Lung (tissue), 17 donors: ENCODE measurements at places on chromosomes 12 and 14. TPM values are rescaled to one million over a fixed set of nuclear protein-coding genes. Genes with fewer than 3 reads are reported as not detected.

The MYO1H gene
- total RNA-seq: not detected

DNA sequence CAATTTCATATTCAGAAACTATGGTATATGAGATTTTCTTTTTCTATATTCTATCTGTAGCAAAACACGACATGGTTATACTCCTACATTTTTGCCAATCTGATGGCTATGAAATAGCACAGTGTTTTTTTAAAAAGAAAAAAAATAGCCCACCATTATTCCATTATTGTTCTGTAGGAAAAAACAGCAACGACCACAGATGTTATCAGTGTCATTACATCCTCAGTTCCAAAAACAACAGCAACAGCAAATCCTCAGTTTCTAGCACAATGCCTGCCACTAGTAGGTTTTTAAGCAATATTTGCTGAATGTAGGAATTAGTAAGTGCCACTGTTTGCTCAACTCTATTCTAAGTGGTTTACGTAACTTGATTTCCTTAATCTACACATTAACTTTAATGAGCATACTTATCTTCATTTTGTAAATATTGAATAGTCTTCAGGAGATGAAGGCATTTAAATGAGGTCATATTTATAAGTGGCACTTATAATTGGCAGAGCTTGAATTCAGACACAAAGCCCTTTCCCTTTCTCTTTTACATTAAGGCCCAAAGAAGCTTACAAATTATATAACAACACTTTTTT lies 8.3 kb downstream of the RNASE6 start:
- DNase-seq: no peak

DNA sequence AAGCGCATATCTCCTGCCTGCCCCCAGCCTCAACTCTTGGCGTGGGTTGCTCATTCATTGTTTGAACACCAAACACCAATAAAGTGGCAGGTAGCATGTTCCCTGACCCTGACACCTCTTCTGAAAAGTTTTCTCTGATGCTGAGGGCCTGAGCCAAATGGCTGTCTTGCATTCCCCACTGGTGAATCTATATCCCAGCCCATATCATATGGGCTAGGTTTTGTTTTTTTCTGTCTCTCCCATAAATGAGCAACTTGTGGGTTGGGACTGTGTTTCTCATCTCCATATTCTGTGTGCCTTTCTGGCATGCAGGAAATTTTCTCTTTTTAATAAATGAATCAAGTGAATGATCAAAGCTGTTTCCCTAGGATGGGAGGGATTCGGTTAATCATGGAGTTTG lies 5.0 kb downstream of the MYO1A start:
- no peak for DNase-seq

DNA sequence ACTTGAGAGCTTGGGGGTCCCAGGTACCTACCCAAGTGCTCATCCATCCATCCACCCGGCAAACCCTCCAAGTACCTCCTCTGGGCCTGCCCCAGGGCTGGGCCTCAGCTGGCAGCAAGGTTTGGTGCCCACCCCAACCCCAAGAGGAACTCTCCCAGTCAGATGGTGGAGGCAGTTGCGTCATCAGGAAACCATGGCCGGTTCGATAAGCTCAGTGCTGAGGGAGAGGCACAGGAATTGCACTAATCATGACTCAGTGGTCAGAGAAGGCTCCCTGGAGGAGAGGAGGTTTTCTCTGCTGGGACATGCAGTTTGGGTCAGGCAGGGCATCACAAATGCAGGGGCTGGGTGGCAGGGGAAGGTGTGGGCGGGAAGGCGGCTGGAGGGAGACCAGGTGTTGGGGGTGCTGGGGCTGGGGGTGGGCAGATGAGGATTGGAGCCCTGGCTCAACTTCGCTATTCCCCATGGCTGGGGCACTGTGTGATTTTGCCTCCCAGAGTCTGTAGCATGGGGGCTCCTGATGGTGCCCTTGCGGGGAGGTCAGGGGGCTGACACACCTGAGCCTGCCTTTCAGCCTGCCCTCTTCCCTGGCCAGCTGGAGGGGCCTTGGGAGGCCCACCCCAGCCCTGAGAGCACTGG lies 32.2 kb downstream of the SH2B3 start:
- no peak for DNase-seq

DNA sequence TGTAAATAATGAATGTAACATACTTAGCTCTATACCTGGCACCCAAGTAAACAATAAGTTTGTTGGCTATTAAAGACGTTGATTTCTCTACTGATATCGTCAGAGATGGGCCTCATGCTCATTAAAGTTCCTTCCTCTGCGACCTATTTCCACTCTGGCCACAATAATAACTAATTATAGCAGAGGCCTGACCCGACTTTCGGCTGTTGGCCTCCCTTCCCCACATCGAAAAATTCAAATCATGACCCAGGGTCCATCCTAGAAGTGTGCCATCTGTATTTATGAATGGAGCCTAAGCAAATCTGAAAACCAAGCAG lies 321 bp upstream of the USP30 start:
- DNase-seq: no peak

DNA sequence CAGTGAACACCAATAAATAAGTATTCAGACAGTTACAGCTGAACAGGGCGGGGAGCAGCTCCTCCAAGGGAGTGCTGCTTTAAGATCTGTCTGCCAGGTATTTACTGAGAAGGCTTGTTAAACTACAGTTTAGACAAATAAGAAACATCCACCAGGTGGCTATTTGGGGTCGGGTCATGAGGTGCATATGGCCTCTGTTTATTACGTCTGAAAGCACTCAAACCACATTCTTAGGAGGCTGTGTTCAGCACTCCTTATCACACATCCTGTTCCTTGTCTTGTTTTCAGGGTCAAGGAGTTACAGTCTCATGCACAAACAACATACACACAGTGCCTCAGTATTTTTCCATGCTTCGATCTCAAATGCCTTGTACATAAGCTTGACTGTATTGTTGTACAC lies 78.8 kb downstream of the KCNMB4 start:
- no peak for DNase-seq

GRCh38 chr12:73445658-73446324 lies 1091.8 kb upstream of the ATXN7L3B start:
- no peak for DNase-seq

DNA sequence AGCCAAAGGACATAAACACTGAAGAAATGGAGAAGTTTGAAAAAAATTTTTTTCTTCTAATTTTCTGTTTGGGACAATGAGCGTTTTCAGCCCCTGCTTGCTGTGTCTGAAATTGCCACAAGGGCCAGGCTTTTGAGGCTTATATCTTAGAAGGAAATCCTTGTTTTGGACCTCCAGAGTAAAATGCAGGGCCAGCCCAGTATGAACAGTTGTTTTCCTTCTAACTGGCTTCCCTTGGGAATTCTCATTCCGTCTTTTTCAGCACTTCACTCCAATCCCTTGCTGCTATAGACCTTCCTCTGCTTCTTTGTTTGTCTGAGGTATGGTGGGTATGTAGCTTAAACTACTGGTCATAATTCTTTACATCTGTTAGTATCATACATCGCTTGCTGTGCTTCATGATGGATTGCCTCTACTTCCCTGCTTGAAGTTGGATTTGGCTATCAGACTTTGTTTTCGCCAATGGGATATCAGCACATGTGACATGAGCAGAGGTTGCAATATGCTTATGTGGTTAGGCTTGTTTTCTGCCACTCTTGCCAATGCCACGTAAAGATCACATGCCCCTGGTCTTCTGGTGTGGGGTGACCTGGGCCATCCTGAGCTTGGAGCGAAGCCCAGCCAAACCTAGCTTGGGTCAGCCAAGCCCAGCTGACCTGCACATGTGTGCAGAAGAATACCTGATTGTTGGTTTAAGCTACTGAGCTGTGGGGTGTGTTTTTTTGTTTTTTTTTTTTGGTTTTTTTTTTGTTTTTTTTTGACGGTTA lies 64.7 kb downstream of the AVPR1A start:
- DNase-seq: no peak

DNA sequence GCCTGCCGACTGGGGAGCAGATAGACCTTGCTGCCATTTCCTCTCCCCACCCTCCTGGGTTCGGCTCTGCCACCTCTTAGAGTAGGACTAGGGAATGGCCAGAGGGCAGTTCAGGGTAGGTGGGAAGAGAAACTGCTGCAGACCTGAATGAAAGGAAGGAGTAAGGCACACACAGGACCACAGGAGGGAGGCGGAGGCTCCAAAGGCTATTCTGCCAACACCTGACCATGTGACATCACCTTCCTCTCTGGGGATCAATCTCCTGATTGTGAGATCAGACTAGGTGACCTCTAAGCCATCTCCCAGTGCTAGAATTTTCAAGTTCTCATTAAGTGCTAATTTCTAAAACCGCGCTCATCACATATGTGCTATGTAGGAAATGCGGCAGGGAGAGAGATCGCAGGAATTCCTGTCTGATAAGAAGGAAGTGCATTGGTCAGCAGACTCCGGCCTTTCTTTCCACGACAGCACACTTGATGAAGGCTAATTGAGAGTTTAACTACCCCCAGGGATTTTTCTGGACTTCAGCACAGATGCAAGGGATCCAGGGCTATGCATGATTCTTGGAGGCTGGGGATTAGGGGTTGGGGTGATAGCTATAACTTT lies 11.5 kb upstream of the TSPAN11 start:
- no peak for DNase-seq

DNA sequence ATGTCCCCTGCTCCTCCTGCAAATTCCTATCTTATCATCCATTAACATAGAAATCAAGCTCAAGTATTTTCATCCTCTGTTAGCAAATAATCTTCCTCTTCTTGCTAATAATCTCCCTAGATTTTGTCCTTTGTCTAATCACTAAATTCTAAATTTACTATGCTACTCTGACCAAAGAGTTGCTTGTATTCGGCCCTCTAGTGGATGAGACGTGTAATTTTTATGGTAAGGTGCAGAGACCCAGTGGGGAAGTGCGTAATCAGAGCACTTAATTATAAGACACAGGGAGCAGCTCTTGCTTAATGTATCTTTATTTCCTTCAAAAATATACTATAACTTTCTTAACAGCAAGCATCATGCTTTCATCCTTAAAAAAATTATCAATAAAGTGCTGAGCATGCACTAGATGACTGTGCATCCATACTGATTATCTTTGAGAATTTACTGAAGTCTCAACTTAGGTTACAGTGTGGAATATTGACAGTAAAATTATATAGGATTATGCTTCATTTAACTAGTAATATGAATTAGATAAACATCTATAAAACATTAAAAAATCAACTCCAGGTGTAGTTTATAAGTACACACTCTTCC lies 212.6 kb downstream of the SLC16A7 start:
- DNase-seq: no peak

The SYT1 gene
- 0.77 TPM for total RNA-seq

The TOMM20L gene
- total RNA-seq: not detected

DNA sequence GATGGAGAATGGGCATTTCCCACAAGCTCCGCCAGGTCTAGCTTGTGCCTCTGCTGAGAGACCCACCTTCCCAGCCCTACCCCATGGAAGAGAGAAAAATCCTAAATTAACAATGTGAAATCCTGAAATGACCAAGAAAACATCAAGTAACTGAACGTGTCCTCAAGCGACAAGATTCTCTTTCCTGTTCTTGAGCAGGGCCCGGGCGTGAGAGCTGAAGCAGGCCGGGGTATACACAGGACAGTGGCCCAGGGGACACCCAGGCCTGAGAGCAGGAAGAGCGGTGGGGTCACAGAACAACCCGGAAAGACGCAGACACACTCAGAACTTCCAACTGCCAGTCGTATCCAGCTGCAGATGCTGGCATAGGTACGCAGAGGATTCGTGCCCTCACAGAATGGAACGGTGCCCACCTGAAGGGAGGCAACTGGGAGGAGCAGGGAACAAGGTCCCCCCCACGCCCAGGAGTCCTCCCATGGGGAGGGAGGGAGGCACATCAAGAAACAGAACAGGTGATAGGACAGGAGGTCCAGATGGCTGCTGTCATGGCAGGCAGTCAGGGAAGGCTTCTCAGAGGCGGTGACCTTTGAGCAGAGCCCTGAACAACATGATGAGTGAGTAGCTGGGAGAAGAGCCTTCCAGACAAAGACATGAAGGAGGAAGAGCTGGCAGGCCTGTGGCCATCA lies 9.1 kb downstream of the RIMBP2 start:
- no peak for DNase-seq

The P2RX2 gene
- total RNA-seq: 0.25 TPM

DNA sequence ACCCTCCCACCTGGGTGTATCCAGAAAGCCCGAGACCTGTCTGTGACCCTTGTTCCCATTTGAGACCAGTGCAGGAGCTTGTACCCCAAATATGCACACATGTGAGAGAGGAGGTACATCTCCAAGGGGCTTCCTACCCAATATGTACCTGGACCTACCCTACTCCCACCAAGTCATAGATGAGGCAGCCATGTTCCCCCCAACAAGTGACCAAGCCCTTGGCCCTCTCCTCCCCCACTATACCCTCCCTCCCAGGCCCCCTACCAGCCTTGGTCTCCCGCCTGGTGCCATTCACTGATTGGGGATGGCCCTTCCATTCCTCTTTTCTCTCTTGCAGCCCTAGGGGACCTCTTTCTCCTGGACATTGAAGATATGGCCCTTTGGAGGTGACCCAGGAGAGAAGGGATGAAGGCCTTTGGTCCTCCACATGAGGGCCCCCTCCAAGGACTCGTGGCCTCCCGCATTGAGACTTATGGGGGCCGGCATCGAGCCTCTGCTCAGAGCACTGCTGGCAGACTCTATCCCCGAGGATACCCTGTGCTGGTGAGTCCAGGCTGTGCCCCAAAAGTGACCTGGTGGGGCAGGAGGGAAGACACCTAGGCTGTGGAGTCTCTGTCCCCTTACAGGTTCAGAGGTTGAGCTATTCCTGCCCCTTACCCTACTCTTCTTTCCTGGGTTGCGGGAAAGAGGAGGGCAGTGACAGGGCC lies 1.5 kb downstream of the PLEKHG6 start:
- DNase-seq: no peak

The POMT2 gene
- 14.0 TPM for total RNA-seq

DNA sequence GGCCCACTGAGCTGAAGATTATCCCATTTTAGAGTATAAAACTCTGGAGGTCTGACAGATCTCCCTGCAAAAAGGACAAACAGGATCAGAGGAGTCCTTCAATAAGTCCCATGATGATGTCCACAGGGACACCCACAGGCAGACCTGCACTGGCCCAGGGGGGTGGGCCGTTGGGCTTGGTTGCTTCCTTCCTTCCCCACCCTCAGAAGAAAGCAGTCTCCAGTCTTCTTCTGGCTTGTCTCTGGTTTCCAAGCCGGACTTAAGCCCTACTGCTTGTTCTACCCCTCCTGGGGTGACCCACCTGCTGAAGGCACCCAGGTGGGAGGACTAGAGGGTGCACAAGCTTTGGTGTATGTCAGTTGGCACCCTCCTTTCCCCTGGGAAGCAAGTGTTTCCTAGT lies 209.0 kb downstream of the ANO2 start:
- DNase-seq: no peak

DNA sequence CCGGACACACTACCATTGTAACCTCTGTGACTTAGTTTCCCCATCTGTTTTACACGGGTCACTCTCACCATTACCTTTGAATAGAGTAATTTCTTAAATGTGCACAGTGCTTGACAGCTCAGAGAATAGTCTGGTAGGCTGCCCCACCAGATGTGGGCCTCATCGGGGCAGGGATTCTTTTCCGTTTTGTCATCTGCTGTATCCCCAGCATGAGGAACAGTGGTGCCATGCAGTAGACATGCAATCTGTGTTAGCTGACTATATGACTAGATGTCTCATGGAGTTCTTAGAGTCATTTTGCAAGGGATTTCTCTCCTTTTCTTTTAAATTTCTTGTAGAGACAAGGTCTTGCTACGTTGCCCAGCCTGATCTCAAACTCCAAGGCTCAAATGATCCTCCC lies 44.9 kb upstream of the PLEKHG3 start:
- no peak for DNase-seq

GRCh38 chr14:98937021-98937420 lies 335.0 kb downstream of the BCL11B start:
- no peak for DNase-seq

GRCh38 chr12:31790759-31791158 lies 61.9 kb upstream of the AMN1 start:
- DNase-seq: no peak
